ENCODE measurements at places on chromosomes 1 and 21. TPM values are rescaled to one million over a fixed set of nuclear protein-coding genes. Genes with fewer than 3 reads are reported as not detected.

DNA sequence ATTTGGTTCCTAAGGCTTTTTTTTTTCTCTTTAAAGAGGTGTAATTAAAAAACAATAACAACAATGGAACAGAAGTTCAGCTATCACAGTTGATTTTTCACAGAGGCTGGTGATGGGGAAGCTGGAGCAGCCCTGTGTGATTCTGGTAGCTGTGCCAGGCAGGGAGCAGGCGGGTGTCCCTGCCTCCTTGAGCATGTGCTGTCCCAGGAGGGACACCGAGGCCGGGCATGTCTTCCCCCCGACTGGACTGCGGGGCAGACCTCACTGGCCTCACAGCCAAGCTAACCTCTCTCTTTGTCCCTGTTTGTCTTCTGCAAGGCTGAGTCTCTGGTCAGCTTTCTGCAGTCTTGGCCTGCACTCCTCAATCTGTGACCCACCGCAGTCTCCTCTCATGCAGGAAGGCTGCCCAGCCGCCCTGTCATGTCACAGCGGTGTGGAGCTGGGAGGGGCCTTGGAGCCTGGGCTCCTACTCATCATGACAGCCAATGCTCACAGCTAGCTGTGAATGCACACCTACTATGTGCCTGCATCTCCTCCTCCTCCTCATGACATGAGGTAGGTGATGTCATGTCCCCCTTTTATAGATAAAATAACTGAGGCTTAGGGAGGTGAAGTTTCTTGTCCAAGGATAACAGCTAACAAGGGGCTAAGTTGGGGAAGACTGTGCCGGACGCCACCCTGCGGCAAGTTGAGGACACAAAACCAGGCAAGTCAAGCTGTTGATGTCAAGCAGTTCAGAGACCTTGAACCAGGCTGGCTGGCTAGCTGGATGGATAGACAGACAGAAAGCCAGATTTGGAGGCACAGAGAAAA lies 10.3 kb upstream of the ACTL8 start:
- DNase-seq, result no peak
- H3K4me3 ChIP-seq, result no peak overlapping the region
- no peak overlapping the region for H3K27ac ChIP-seq
- H3K27me3 ChIP-seq, result no peaks in the 10 kb centered on the region
- no peaks in the 10 kb centered on the region for H3K36me3 ChIP-seq

TMIGD3 gene
- not detected for total RNA-seq

GRCh38 chr1:37741130-37741529 lies 23.8 kb downstream of the EPHA10 start:
- no peaks in the 10 kb centered on the region for H3K4me1 ChIP-seq
- H3K36me3 ChIP-seq, result no peaks in the 10 kb centered on the region
- no peak overlapping the region for H3K27ac ChIP-seq
- DNase-seq, result no peak
- no peak overlapping the region for H3K4me3 ChIP-seq

CFHR2 gene
- total RNA-seq, result not detected

DNA sequence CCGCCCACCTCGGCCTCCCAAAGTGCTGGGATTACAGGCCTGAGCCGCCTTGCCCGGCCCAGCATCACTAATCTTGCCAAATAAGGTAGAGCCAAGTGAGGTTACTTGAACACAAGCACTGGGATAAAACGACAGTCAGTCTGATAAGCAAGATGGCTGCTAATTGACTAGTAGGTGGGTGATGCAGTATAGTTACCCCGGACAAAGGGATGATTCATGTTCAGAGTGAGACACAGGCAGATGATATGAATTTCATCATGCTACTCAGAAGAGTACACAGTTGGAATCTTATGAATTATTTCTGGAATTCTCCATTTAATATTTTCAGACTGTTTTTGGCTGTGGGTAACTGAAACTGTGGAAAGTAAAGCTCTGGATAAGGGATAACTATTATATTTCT lies 178.4 kb downstream of the USP25 start:
- DNase-seq, result no peak
- H3K27ac ChIP-seq, result no peak overlapping the region
- no peaks in the 10 kb centered on the region for H3K4me1 ChIP-seq
- H3K27me3 ChIP-seq, result no peaks in the 10 kb centered on the region
- no peak overlapping the region for H3K4me3 ChIP-seq
- H3K36me3 ChIP-seq, result peaks cover 5% of the 10 kb centered on the region

CD52 gene
- 4.1 TPM for total RNA-seq

All from H9 (cell line).